ENCODE measurements at places on chromosomes 4 and X.

DNA sequence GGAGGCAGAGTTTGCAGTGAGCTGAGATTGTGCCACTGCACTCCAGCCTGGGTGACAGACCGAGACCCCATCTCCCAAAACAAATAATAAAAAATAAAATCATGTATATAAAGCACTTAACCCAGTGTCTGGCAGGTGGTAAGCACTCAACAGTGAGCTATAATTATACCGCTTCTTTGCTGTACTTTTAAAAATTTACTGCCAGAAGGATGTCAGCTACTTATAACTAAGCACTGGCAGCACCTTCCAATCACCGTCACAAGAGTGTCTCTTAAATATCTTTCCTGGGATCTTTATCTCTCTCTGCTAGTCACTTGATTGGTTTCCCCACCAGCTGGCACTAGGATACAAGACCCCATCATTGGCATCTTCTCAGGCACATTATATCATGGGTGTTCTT is 53.9 kb upstream of the DAPP1 start:
- no peak for DNase-seq

- DNase-seq: no peak
These were observed 29.5 kb upstream of the BMP15 start for GRCh38 chrX:50881028-50881427.

DNA sequence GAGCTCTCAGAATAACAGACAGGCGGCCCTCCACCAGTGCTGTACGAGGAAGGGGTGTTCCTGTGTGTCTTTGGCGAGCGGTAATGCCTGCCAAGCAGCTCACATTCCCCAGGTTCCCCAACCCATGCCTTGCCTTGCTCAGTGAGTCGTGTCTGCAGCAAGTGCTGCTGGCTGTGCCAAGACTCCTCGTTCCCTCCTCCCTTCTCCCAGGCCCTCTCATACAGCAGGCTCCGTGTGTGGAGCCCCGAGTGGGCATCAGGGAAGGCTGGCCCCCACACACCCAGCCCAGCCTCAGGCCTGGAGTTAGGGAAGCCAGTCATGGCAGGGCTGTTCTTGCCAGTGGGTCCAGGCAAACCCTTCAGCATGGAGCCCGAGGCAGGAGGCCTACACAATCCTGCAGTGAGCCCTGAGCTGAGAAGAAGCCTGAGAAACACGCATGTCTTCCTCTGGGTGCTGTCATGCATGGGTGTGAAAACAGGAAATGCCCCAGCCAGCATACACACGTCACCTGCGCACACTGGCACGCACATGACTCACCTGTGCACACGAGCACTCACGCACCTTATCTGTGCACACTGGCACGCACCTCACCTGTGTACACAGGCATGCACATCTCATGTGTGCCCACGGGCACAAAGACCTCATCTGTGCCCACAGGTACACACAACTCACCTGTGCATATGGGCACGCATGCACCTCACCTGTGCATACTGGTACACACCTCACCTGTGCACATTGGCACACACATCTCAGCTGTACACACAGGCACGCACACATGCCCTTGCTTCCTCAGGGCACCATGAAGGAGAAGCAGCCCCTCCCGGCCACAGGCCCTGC is 238.7 kb downstream of the DHRSX start:
- DNase-seq: no peak

DNA sequence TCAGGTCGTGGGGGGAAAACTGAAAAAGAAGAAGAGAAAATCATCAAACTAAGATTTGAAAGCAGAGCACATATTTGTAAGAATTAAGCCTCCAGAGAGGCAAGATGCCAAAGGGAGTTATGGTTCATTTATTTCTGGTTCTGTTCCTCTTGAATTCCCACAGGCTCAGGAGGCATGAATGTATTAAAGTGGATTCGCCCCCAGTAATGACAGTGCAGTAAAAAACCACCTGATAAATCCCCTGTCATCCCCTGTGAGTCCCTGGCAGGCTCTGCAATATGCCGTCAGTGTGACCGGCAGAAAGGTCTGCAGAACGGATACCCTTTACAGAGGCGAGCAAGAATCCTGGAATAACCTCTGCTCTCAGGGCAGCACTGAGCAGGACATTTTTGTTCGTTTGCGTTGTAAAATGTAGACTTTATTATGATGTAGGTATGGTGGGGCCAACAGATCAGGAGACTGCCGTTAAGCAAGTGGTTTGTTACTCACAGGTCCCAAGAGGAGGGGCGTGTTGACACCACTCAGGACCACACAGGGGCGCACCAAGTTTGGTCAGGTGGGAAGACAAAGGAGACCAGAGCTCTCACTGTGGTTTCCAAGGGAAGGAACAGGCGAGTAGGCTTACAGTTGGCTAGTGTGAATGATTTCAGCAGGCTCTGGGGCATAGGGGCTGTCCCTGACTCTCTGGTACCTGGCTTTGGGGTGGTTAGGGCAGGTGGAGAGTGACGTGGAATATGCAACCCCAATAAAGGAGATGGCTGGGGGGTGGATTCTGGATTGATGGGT is 75.3 kb downstream of the DHRSX start:
- no peak for DNase-seq

DNA sequence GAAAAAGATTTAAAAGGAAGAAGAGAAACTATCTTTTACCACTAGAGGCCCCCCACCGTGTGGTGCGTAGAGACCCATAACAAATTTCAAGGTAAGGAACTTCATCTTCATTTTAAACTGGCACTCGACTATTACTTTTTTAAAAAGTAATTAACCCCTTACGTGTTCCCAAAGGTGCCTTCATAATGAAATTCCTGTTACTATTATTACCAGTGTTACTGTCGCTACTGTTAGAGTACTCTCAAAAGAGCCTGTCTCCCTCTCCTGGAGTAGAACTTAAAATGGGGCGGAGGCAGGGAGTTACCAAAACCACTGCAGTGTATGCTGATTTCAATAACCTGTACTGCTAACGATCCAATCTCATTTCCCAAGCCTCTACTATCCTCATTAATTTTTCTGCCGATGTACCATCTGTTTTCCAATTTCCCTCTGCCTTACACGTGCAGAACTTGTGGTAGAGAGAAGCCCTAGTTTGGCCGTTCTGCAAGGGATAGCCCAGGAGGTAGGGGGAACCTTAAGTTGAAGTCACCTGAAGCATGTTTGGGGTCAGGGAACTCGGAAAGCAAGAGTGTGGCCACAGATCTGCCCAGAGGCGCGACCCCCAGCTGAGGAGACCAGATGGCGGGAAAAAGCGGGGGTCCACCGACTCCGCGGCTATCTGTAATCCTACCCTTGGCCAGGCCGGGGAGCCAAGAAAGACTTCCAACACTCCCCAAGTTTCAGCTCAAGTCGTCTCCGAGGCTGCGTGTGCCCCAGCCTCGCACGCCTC is 720 bp upstream of the STK26 start:
- peak; percentile 30 for DNase-seq

GRCh38 chr4:184950117-184950830 is 68.0 kb upstream of the HELT start:
- DNase-seq: no peak

DNA sequence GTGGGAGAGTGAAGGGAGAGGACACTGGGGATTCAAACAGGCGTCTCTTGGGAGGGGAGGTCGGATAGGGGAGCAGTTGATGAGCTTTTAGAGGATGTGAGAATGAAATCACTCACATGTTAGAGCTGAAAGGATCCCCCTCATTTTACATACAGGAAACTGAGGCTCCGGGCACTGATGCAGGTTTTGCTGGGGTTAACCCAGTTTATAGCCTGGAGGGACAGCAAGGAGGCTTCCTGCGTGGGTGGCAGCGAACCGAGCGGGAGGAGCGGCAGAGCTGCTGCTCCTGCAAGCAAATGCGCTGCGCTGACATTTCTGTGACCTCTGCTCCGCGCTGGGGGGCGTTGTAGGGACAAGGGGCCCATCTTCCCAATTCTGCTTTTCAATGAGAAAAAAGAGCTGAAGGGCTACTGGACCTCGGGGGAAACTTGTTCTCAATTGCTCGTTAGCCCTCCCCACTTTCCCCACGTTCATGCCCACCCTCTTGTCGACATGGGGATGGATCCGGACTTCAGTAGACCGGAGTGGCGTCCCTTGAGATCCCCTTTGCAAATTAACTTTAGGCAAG is 1.2 kb upstream of the NEUROG2 start:
- DNase-seq: peak; percentile 22

Data from stimulated activated naive CD8-positive, alpha-beta T cell treated with anti-CD3 and anti-CD28 coated beads, Interleukin-15, amount 100 ng/mL, for 72 hours (primary cell).